ENCODE measurements at places on chromosomes 1 and 21.

GRCh38 chr1:239269706-239270105, 116.7 kb upstream of the CHRM3 start:
- DNase-seq = no peak

GRCh38 chr21:17231771-17232170, 281.1 kb upstream of the CXADR start:
- no peak for DNase-seq

- no peak for DNase-seq
Observed at GRCh38 chr1:110133436-110133835, 16.9 kb upstream of the SLC6A17 start.

DNA sequence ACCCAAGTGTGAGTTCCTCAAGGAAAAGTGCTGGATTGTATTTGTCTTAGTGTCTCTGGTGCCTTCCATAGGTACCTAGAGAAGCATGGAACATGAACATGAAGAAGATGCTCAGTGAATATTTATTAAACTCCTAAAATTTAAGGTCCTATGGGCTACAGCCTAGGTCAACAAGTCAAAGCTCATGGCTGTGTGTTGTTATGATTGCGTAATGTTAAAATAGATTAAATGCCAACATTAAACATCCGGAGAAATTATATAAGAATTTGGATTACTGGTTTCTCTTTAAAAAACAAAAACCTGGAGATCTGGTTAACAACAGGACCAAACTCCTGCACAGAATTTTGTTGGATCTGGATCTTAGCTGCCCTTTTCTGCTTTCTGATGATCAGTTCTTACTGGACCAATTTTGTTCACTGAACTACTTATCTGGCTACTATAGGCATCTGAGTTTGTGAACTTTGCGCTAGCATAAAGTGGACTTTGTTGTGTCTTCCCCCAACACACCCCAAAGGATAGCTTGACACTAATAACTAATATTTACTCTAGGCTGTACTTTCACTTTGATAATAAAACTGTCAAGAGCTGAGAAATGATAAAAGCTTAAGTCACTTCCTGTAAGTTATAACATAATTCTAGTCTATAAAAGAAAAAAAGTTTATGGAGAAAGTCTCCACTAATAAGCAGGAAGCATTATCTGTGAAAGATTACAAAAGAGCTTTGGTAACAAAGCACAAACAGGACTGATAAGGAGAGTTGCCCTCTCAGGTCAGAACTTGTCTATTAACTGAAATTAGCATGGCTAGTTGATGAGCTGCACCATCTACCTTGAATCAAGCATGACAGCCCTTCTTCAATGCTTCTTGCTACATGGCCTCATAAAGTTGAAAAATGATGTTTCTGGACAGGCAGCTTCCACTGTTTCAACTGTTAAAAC, 20.7 kb downstream of the F5 start:
- DNase-seq = no peak

DNA sequence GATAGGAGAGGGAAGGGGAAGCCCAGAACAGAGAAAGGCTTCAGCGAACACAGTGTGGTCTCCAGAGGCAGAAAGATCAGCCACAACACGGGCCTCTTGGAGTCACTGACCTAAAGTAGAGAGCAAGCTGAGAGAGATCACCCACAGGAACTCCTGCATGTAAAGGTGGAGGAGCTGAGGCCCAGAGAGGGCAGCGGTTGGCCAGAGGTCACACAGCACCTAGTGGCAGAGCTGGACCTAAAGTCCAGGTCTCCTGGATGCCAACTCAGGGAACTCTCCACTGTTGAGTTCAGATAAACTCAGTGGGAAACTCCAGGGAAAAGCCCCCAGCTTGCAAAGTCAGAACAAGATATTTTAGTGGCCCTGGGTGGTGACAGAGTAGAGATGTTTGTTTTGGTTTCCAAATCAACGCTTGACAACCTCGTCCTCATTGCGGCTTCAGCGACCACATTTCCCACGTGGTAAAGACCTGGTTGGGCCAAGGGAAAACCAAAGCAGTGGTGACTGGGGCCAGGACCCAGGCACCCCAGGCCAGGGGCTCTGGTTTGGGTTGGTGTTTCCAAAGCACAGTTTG, 4.6 kb downstream of the IFFO2 start:
- no peak for DNase-seq

Measured in right renal cortex interstitium (tissue), 3 donors.